Pons (tissue), 1 donor: ENCODE measurements at places on chromosomes 16 and 17.

DNA sequence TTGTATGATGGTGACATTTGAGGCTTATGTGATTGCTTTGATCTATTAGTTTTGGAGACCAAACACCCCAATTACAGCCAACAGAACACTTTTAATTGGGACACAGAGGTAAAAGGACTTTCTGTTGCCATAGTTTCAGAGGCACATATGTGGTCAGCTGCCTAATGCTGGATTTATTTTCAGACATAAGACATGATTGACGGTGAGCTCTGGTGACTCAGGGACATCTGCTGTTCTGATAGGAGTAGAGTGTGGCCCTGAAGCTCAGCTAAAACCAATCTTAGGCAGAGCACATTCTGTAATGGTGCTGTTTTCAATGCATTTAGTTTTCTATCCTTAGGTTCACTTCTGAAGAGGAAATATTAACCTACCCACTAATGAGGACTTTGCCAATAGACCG is 247.1 kb downstream of the UTP18 start:
- DNase-seq: peak; percentile 62

GRCh38 chr17:1834380-1835149 is 4.8 kb downstream of the RPA1 start:
- no peak for DNase-seq

DNA sequence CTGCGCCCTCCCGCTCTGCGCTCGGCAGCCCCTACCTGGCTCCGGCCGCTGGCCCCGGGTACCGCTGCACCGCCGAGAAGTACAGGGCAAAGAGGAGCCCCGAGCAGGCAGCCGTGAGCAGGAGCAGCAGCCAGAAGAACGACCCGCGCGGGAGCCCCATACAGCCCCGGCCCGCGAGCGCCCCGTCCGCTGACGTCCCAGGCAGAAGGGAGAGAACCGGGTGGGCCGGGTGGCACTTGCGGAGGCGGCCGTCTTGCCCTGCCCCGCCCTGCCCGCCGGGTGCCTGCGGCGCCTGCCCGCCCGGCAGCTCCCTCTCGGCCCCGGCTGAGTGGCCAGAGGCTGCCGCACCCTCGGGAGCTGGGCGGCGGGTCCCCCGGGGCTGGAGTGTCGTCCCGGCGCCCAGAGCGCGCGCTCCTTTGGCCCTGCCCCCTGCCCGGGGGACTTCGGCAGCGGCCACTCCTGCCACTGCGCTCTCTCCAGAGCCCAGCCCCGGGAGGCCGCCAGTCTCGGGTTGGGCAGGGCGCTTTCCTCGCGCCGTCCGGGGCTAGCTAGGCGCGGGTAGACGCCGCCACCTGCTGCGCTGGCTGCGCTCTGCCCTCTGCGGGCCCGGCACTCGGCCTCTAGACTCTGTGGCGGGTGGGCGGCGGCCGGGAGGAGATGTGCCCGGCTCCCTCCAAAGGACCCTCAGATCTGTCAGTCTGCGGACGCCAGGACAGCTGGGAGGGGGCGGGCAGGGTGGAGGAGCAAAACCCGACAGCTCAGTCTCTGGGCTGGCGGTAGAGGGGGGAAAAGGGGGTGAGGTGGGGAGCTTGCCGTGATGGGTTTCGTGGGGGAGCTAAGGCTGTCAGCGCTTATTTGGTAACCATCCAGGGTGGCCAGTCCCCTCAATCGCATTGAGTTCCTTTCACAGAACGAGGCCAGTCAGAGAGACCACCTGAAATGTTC is at the start of gene ST6GALNAC2:
TSS of gene ST6GALNAC2 (minus strand) at position 212 of the 945 bp plus-strand sequence. CDS start at position 160, 52 bp downstream.
- no peak for DNase-seq

GRCh38 chr17:37255432-37255831 is 120.4 kb upstream of the C17orf78 start:
- DNase-seq: peak; percentile 64

- DNase-seq: no peak
Measured at GRCh38 chr17:28053725-28054124, 11.2 kb downstream of the NLK start.

DNA sequence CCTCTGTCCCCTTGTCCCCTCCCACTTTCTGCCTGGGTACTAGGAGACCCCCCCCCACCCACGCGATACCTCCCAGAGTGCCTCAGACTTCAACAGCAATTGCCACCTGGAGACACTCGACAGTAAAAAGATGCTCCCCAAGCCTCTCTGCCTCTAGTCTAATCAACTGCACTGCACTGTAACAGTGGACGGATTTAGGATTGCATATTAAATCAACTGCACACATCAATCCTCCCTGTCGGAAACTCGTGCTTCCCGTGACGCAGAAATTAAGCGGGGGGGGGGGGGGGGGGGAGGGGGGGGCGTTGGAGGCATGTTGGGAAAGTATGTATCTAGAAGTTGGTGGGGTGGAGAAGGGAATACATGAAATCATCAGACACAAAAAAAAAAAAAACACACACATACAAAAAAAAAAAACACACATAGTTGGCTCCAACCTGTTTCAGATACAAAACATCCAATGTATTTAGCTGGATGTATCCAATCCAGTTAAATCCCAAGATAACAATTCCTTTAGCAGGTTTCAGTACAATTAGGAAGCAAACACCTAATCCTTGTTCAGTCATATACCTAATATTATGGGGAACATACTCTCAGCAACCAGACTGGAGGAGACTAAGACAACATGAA is 29.7 kb downstream of the FAM222B start:
- DNase-seq: no peak

- no peak for DNase-seq
Measured at GRCh38 chr17:45745601-45746494, 38.3 kb upstream of the CRHR1 start.

DNA sequence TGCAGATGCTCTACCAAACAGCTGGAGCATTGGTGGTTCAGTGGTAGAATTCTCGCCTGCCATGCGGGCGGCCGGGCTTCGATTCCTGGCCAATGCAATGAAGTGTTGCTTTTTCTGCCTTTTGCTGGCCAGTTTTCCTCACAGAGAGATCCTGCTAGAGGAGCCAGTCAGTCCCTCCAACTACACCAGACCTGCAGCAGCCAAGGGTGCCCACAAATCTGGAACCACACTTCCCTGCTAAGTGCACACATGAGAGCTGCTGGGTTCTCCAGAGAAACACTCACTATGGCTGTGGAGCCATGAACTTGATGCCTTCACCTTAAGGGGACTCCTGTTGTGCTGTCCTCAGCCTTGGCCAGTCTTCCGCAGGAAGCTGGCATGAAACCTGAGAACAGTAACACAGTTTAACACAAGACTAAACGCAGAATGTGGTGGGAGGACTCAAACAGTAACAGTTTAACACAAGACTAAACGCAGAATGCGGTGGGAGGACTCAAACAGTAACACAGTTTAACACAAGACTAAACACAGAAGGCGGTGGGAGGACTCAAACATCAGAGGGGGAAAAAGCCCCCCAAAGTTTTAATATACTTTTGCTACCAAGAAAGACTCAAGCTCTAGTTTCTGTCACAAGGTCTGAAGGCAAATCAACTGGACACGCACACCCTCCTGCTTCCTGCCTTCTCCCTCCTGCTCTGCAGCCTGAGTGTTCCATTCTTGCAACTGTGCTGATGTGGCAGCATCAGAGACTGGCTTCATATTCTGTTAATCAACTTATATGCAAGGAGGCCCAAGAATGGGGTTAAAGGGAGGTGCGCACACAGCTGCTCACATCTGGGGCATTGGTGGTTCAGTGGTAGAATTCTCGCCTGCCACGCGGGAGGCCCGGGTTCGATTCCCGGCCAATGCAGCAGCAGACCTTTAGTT is 12.0 kb downstream of the VAC14 start:
- no peak for DNase-seq

DNA sequence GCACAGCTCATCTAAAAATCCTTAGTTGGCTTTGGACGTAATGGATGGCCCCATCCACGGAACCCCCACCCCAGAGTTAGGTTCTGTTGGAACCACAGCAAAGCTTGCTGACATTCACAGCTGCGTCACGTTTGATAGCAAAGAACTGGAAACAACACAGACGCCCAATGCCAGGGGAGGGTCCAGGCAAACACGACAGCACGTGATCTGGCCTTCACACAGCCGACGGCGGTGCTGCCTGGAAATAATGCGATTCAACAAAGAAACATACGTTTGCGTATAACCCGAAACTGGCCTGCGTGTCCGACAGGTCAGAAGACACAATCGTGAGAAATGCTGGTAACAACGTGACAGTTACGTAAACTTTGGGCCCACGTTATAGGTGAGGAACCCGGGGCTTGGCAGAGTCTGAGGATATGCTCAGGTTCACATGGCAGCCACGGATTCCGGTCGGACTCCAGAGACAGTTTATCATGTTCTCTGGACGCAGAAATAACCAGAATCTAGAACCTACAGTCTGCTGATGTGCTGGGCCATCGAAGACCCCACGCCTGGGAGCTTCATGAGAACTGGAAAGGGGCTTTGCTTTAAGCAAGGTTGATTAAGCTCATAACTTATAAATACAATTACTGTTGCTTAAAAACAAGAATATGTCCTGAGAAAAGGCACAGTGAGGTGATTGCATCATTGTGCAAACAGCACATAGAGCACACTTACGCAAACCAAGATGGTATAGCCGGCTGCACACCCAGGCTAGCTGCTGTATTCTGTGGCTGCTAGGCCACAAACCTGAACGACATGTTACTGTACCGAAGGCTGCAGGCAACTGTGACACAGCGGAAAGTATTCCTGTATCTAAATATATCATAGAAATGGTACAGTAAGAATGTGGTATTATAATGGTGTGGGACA is 70.4 kb downstream of the RPH3AL start:
- DNase-seq: no peak
